ENCODE measurements at places on chromosomes 1 and 21. TPM values are rescaled to one million over a fixed set of nuclear protein-coding genes. Genes with fewer than 3 reads are reported as not detected.

DNA sequence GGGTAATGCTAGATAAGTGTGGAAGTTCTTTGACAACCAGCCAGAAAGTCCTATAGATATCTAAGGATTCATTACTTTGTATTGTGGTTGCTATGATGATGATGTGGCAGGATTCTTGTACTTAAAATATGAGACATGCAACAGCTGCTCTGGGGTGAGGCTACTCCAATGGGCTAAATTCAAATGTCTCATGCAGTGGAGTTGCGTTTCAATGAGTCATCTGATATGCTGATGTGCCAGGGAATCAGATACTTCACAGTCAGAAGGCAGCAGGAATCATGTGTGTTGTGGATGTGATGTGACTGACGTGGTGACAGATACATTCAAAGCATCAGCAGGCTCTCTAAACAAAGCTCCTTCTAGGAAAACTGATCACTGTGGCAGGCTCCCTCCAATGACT, 66.5 kb downstream of the TSEN15 start:
- peaks cover 4% of the 10 kb centered on the region for H3K36me3 ChIP-seq
- no peaks in the 10 kb centered on the region for H3K4me1 ChIP-seq
- H3K4me3 ChIP-seq: no peak overlapping the region
- DNase-seq: no peak

DNA sequence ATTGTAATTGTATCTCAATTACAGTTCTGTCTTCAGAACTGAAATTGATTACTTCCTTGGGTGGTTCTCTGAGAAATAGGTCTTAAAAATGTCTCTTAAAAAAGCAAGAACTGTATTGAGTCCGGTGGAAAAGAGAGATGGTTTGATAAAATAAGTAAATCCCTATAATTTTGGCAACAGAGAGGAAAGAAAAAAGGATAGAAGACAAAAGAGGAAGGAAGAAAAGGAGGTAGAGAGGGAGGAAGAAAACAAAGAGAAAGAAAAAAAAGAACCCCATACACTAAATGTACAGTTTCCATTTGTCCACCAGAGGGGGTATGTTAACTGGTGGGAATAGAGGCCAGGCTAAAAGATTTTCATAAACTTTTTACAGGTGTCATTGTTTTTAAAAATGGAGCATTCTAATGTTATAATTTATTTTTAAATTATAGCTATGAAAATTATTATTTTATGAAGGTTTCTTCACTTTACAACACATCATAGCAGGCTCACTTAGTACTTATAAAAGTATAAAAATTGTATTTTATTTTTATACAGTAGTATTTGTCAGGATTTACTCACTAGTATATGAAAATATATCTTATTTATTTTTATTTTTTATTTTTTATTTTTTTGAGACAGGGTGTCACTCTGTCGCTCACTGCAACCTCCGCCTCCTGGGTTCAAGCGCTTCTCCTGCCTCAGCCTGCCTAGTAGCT, 2.1 kb upstream of the UBE2T start:
- H3K27ac ChIP-seq: peak overlapping the region; percentile 83
- no peaks in the 10 kb centered on the region for H3K27me3 ChIP-seq
- DNase-seq: no peak
- H3K4me1 ChIP-seq: peaks cover 25% of the 10 kb centered on the region

Gene GUCA2B
- total RNA-seq: not detected

- no peaks in the 10 kb centered on the region for H3K27me3 ChIP-seq
- H3K27ac ChIP-seq: peak overlapping the region; percentile 94
Observed at GRCh38 chr1:6601923-6602668, 573 bp downstream of the KLHL21 start.

GRCh38 chr21:37555672-37556261, 189.2 kb downstream of the DYRK1A start:
- no peak overlapping the region for H3K27ac ChIP-seq
- no peaks in the 10 kb centered on the region for H3K36me3 ChIP-seq
- no peak overlapping the region for H3K4me3 ChIP-seq
- H3K4me1 ChIP-seq: no peaks in the 10 kb centered on the region

DNA sequence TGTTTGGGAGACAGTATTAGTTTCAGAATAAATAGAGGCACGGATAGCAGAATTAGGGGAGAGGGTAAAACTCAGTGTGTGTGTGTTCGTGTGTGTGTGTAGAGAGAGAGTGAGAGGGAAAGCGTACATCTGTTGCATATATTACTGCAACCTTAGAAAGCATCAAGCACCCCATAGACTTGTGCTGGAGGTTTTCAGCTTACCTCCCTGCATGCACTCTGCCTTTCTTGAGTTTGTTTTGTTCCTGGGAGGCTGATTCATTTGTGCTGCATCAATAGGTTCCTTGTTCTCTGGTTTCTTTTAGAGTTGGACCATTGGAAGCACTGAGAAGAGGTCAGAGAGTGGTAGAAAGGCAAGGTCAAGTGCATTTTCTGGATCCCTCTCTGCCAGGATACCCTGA, 104.4 kb upstream of the KCNK1 start:
- no peak for DNase-seq
- H3K27me3 ChIP-seq: peaks cover 3% of the 10 kb centered on the region
- H3K36me3 ChIP-seq: no peaks in the 10 kb centered on the region
- H3K27ac ChIP-seq: no peak overlapping the region
- H3K4me1 ChIP-seq: no peaks in the 10 kb centered on the region
- no peak overlapping the region for H3K4me3 ChIP-seq

Gene FMN2
- not detected for total RNA-seq

Gene SPRR3
- total RNA-seq: not detected

Gene CYB5RL
- 13.5 TPM for total RNA-seq

Gene TTC39A
- total RNA-seq: 0.11 TPM

Gene OR10K2
- not detected for total RNA-seq

DNA sequence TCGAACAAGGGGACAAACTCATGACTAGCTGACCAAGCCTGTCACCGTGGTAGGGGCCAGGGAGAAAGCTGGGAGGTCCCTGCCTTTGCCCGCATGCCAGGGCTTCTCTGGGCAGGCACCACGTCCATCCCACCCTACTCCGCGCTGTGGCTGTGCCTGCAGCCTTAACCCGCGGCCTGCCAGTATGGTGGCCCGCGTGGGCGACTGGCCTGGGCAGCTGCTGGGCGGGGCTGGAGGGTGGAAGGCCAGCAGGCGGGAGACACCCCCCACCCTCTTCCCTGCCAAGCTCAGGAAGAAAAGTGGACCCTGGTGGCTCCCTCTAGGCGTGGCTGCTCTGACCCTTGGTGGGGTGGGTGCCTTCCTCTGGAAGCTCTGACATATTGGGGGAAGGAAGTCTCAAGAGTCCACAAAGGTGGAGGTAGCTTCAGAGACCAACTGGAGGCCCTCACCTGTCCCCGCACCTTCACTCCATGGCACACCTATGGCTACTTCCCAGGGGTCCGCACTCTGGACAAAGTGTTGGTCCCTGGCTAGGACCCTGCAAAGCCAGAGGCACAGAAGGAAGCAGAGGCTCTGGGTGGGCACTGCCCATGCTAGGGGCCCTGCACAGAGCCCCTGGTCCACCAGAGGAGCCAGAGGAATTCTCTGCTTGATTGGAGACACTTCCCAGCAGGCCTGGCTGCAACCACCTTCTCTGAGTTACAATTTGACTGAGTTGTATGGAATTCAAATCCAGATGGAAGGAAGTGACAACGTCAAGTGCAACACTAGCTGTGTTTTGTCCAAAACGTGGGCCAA, 3.3 kb upstream of the SKI start:
- H3K27me3 ChIP-seq: no peaks in the 10 kb centered on the region
- no peak overlapping the region for H3K27ac ChIP-seq
- H3K36me3 ChIP-seq: peaks cover 9% of the 10 kb centered on the region

DNA sequence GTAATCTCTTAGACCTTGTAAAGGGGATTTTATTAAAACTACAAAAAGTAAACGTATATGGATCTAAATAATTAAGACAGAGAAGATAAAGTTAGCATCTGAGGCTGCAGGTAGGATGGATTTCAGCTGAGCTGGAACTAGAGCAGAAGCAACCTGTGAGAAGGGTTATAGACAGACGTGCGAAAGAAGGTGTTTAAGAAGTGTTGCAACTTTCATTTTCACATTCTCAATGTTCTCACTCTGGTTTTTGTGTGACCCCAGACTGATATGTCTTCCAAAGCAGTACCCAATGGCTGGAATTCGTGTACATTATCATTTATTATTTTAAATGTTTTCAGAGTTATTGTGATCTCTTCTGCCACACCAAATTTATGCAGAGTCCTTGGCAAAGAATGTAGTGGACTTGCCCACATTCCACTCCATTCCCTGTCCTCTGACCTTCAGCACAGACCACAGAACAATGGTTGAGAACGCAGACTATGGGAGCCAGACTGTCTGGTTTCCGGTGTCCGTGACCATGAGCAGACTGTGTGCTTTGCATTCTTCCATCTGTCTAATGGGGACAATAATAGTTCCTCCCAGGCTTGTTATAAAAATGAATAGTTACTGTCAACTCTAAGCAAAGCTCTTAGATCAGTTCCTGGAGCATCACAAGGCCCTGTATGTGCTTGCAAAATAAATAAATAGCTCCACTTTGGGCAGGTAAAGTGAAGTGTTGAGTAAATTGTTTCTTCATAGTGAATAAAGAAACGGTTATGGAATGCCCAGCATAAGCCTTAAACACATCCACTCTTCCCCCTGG, 140.6 kb upstream of the SAMSN1 start:
- no peak overlapping the region for H3K4me3 ChIP-seq
- no peaks in the 10 kb centered on the region for H3K27me3 ChIP-seq
- peaks cover 28% of the 10 kb centered on the region for H3K4me1 ChIP-seq
- no peak overlapping the region for H3K27ac ChIP-seq

DNA sequence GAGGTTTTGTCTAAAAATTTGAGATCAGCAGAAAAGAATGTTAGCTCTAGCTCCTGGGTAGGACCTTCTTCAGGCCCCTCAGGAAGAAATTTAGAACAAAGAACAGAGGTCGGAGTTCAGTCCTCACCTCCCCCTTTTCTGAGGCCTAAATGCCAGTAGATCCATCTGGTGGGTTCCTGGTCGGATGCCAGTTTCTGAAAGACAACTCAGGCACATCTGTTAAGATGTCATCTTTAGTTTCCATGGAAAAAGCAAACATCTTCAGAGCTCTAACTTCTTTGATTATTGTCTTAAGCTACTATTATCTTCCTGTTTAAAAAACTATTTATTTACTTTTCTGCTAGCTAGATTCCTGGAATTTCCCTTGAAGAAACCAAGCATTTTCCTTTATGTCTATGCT, 37.1 kb upstream of the USP25 start:
- H3K4me3 ChIP-seq: no peak overlapping the region
- no peaks in the 10 kb centered on the region for H3K4me1 ChIP-seq
- no peaks in the 10 kb centered on the region for H3K36me3 ChIP-seq
- H3K27me3 ChIP-seq: peaks cover 4% of the 10 kb centered on the region

GRCh38 chr1:156656806-156657740, 15.2 kb downstream of the BCAN start:
- no peaks in the 10 kb centered on the region for H3K36me3 ChIP-seq
- no peak overlapping the region for H3K27ac ChIP-seq
- peak overlapping the region; percentile 37 for H3K4me3 ChIP-seq
- DNase-seq: peak; percentile 83
- H3K27me3 ChIP-seq: peaks cover 48% of the 10 kb centered on the region

GRCh38 chr1:19370453-19371170, 58.5 kb downstream of the SLC66A1 start:
- no peak for DNase-seq
- H3K36me3 ChIP-seq: peaks cover 9% of the 10 kb centered on the region
- H3K4me1 ChIP-seq: peaks cover 7% of the 10 kb centered on the region
- H3K27ac ChIP-seq: no peak overlapping the region
- H3K27me3 ChIP-seq: no peaks in the 10 kb centered on the region

- no peak overlapping the region for H3K27ac ChIP-seq
- peaks cover 13% of the 10 kb centered on the region for H3K36me3 ChIP-seq
- H3K4me1 ChIP-seq: peaks cover 2% of the 10 kb centered on the region
- H3K27me3 ChIP-seq: no peaks in the 10 kb centered on the region
- peak; percentile 11 for DNase-seq
Observed at GRCh38 chr1:10444795-10445397, 4.9 kb upstream of the CORT start.

DNA sequence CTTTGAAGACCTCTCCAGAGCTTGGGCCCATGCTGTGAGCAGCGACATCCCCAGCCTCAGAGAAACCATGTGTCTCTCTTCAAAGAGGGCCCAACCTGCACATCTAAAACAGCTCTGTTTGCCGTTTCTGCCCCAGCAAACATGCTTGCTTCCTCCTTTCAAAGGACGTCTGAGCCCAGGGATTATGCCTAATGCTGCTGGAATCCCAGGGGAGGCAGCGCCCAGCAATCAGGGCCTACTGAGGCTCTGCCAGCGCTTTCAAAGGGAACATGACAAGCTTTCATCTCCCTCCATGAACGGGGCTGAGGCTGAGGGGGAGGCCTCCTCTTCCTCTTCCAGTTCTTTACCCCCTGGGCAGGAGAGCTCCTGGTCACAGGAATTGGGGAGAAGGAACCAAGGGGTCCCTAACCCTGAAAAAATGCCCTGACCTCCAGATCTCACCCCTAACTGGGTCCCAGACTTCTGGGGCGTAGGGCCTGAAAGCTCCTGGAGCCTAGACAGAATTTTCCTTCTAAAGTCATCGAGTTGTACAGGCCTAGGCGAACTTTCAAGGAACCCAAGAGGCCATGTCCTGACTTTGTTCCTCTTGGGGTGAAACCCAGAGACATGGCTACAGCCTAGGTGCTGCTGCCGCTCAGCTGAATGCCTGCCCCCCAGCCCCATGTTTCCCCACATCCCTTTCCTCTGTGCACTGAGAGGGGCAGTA, 13.4 kb upstream of the ASCL5 start:
- no peaks in the 10 kb centered on the region for H3K27me3 ChIP-seq
- no peaks in the 10 kb centered on the region for H3K4me1 ChIP-seq
- H3K4me3 ChIP-seq: no peak overlapping the region
- no peak for DNase-seq
- H3K27ac ChIP-seq: no peak overlapping the region

GRCh38 chr1:109503935-109504334, 5.6 kb downstream of the AMIGO1 start:
- peaks cover 90% of the 10 kb centered on the region for H3K4me1 ChIP-seq
- no peak for DNase-seq
- no peaks in the 10 kb centered on the region for H3K27me3 ChIP-seq
- H3K4me3 ChIP-seq: no peak overlapping the region

DNA sequence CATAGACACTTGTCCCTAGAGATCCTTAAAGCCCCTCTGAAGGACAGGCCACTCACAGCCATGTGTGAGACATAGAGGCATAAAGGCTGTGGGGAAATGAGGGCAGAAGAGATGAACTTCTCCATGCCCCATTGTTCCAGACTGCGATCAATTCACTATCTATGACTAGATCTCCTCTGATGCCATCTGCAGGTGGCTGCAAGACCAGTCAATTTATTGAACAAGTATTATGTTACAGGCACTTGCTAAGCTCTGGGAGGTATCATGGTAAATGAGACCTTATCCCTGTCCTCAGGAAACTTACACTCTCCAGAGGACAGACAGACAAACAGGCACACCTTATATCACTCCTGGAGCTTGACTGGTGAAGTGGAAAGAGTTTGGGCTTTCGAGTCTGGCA, 22.9 kb downstream of the UBIAD1 start:
- H3K4me1 ChIP-seq: peaks cover 70% of the 10 kb centered on the region
- H3K27ac ChIP-seq: no peak overlapping the region
- H3K36me3 ChIP-seq: peaks cover 44% of the 10 kb centered on the region
- H3K27me3 ChIP-seq: no peaks in the 10 kb centered on the region
